ENCODE measurements at places on chromosomes 11 and 22.

GRCh38 chr11:25702417-25702816, 629.5 kb upstream of the ANO3 start:
- DNase-seq = no peak

GRCh38 chr22:27212102-27212501, 554.7 kb downstream of the MIAT start:
- DNase-seq = no peak

DNA sequence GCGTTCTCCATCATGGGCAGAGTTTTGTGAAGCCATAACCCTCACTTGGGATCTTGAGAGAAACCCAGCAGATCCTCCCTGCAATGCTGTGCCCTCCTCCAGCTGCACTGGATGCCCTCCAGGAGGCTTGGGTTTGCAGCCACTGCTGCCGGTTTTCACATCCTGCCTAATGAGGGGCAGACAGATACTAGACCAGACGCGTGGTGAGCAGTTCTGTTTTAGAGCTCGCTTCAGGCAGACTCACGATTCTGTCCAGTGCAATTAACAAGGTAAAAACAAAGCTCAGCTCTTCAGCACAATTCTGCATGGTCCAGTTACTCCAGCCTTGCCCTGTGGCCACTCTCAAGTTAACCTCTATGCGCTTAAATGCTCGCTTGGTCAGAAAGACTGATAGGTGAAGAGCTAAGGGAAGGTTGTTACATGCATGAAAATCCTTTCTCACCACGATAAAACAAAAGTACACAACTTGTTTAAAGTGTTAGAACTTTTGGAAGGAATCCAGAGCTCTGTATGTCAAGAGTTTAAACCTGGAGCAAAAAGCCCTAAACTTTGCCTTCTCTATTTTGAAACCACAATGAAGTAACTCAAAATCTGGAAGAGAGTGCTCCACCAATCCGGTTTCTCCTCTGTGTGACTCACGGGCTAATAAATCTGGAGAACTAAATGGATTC, 292.3 kb upstream of the FAT3 start:
- DNase-seq = no peak

DNA sequence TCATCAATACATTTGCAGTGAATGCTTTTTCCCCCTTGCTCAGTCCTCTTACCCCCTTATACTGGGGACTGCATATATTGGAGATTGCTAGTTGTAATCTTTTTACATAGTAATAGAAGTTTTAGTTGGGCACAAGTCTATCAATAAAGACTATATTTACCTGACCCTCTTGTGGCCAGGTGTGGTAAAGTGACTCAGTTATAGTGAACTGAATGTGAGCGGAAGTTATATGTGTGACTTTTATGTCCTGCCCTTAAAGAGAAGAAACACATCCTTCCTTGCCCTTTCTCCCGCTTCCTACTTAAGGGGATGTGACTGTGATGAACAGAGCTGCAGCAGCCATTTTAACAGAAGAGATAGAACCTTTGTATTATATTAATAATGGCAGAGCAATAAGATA, 362.0 kb downstream of the METTL15 start:
- DNase-seq = no peak

- no peak for DNase-seq
Observed at GRCh38 chr11:109267293-109268095, 154.5 kb upstream of the C11orf87 start.

GRCh38 chr11:63395697-63396096, 26.1 kb downstream of the SLC22A9 start:
- no peak for DNase-seq

- DNase-seq = no peak
Observed at GRCh38 chr11:12862696-12863469, 146.2 kb upstream of the RASSF10 start.

DNA sequence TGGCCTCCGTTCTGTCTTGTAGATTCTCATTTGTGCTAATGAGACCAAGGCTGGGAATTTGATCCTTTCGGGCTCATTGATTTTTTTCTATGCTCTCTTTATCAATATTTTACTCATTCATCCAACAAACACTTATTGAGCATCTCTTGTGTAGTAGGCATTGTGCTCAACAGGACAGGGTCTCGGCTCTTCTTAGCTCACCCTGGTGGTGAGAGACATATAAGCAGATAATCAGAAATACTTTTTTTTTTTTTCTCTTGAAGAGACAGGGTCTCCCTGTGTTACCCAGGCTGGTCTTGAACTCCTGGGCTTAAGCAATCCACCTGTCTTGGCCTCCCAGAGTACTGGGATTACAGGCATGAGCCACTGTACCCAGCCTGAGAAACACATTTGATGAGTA, 48.0 kb upstream of the SLC5A1 start:
- no peak for DNase-seq

DNA sequence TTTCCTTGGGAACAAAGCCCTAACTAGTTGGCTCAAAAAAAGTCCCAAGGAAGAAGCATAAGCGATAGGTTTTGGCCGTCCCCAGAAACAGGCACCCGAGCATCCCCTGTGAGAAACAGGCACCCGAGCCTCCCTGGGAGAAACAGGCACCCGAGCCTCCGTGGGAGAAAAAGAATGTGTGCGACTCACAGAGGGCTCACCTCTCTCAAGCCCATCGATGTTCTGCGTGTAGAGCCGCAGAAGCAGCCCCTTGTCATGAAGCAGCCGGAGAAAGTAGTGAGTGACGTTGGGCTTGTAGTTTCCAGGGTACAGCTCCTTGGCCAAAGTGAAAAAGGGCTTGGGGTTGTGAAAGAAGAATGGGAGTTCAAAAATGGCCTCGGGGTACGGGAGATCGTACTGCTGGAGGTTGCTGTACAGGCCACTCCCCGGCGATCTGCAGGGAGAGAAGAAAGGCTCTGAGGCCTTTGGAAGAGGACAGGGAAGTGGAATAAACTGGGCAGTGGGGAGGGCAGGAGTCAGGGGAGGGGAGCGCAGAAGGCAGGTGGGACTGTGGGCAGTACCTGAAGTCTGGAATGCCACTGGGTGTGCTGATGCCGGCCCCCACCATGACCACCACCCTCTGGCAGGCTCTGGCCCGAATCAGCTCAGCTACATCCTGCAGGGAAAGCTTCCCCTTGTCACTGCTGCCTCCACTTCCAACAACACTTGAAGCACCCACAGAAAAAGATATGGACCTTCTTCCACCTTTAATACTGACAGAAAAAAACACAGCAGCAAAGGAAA, 3.2 kb downstream of the SIRT3 start:
- no peak for DNase-seq

- no peak for DNase-seq
Observed at GRCh38 chr11:66363187-66363601, 8.4 kb downstream of the SLC29A2 start.

- DNase-seq = no peak
Observed at GRCh38 chr11:73818846-73819245, 31.2 kb downstream of the MRPL48 start.

DNA sequence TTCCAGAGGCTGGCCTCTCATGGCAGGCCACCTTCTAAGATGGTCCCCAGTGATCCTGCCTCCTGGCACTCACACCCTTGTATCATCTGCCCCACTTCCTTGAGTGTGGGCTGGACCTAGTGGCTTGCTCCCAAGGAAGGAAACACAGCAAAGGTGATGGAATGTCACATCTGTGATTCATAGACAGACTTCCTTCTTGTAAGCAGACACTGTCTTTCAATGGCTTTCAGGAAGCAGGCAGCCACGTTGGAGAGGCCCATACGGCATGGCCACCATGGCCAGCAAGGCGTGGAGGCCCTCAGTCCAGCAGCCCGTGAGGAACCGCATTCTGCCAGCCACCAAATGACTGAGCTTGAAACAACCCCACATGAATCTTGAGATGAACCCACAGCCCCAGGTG, 11.3 kb downstream of the LMO1 start:
- DNase-seq = no peak

DNA sequence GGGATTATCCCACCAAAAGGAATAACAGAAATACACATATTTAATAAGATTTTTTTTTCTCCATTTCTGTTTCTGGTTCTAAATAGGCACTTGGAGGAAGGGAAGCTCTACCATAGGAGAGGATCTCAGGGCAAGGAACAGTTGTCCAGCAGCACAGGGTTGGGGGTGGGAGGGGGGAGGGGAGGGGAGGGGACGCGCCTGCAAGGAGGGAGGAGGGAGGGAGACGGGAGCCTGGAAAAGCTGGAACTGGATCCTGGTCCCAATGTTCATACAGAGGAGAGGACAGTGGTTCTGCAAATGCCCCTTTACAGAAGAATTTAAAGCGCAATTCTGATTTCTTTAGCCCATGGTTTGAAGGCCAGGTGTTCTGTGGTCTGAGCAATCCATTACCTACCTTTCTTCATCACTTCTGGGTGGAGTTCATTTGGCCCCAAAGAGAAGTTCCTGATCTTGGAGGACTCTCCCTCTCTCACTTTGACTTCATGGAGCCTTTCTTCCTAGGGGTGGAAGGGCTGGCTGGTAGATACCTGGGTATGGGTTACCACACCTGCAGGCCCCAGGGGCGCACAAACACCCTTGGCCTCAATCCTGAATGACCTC, 348.9 kb upstream of the NCAM1 start:
- DNase-seq = no peak

- DNase-seq = peak; percentile 8
Observed at GRCh38 chr11:9760193-9760575, 96.3 kb downstream of the SWAP70 start.

- no peak for DNase-seq
Observed at GRCh38 chr11:11636671-11637070, 14.9 kb upstream of the GALNT18 start.

GRCh38 chr11:14657841-14658240, 14.2 kb downstream of the PDE3B start:
- DNase-seq = no peak

- no peak for DNase-seq
Observed at GRCh38 chr11:65376138-65376713, 6.2 kb downstream of the SLC25A45 start.

All from stimulated activated CD4-positive, alpha-beta T cell treated with anti-CD3 and anti-CD28 coated beads, Interleukin-4, amount 100 ng/mL, for 1 hour (primary cell).